HCEC 1CT (cell line): ENCODE measurements at places on chromosomes 7 and 10.

GRCh38 chr7:26370011-26370410, 78.3 kb downstream of the SNX10 start:
- no peak for DNase-seq

- DNase-seq = no peak
These were observed 243.8 kb upstream of the MDFIC start for GRCh38 chr7:114678116-114678515.

GRCh38 chr7:25250386-25250785, 22.1 kb upstream of the NPVF start:
- no peak for DNase-seq

- DNase-seq = no peak
These were observed 654.6 kb upstream of the GALNT17 start for GRCh38 chr7:70477036-70478010.

- DNase-seq = no peak
These were observed 38.1 kb downstream of the ADAP1 start for GRCh38 chr7:916291-916941.

DNA sequence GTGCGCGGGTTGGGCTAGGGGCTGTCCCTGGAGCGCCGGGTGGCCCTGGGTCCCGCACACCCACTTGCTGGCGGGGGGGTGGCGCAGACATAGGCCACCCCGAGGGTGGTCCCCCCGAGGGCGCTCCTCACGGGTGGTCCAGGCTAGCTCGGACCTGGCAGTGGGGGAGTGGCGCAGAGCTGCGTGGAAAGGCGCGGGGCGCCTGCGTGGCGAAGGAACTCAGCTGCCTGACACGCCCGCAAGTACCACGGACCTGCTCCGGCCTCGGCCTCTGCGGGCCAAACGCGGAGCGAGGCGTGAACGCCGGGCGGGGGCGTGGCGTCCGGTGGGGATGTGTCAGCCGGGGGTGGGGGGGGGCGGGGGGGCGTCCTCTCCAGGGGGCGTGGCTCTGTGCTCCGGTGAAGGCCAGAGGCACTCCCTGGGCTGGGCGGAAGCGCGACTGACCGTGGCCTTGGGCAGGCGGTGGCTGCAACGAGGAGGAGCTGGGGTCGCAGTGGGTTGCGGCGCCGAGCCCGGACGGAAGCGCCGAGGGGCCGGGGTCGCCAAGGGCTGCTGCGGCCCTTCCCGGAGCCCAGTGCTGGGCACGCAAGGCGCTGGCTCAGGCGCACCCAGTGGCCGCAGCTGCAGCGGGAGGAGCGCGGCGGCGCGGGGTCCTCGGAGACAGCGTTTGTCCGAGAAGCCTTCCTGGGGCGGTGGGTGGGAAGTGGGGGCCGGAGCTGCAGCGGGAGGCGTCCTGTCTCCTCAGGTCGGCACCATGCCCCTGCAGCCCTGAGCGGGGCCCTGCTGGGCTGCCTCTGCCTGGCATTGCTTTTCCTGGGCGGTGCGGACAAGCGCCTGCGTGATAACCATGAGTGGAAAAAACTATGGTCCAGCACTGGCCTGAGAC, 58.9 kb upstream of the NUPR2 start:
- no peak for DNase-seq

- no peak for DNase-seq
These were observed 3.3 kb downstream of the MMP21 start for GRCh38 chr10:125772112-125772863.

DNA sequence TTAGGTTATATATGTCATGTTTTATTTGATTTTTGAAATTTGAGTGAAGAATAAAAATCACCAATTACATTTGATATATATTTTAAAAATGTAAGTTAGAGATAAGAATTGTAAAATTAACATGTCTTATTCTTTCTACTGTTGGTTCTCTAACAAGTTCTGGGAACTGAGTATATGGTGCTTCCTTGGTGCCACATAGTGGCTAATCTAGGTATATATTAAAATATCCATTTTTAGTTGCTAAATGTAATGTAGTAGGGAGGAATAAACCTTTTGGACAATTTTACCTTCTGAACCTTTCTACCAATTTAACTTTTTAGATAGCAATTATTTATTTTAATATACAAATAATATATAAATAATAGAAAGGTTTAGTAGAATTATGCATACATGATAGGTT, 17.5 kb downstream of the CFAP69 start:
- peak; percentile 70 for DNase-seq

DNA sequence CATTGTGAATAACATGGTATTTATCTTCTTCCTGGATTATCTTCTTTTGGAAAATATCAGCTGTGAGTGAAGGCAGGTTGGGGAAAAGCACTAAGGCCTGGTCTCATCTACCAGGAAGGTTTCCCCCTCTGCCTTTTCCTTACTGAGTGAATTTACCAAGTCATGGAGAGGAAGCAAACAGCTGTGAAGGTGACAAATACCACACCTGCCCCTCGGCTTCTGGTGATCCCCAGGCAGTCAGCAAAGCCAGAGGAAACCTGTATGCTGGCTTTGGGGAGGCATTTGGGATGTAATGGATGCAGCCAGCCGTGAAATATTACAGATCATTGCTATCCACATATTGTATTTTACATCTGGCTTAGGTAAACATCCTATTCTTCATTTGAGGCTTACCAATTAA, 24.2 kb downstream of the POM121L12 start:
- DNase-seq = no peak

DNA sequence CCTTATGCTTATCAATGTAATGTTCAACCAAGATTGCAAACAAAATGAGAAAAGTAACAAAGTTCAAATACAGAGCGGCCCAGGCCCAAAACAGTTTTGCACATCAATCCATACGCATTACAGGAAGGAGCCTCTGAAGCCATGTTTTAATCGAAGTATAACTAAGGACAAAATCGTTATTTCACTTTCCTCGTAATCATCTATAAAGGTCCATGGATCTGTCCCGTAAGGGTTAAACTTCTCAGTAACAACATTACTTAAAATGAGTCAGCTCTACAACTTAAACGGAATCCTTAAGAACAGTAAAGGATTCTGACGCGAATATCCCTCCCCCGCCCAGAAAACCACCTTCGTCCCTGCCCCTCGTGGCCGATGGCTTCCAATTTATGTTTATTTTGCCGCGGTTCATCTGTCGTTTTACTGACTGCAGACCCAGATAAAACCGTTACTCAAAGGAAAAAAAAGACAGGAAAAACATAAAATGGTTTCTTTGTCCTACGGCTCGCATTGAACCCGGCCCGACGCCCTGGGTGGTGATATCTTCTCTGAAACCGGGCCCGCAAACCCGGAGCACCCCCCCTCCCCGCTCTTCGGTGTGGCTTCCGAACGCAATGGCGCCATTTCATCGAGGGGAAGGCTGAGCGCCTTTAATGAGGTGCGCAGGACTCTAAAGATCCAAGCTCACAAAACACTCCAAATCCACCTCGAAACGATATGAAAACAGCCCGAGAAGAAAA, 1.1 kb downstream of the HNRNPA2B1 start:
- DNase-seq = peak; percentile 33

- DNase-seq = no peak
These were observed 117.5 kb upstream of the PRPS1L1 start for GRCh38 chr7:18145160-18145559.

DNA sequence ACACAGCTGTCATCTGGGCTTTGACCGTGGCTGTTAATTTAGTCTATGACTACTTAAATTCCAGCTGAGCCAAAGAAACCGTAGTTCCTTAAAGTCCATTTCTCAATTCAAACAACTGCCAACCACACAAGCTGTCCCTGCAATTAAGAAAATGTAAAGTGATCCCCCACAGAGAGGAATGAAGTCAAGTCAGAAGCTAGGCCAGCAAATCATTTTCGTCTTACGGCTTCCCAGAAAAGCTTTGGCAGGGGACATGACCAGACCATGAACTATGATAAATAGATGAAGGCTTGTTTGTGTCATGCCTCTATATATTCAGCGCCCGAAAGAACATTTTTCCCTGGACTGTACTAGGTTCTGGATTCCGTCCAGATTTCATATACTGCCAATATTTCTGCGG, 54.6 kb downstream of the HACD1 start:
- peak; percentile 38 for DNase-seq

DNA sequence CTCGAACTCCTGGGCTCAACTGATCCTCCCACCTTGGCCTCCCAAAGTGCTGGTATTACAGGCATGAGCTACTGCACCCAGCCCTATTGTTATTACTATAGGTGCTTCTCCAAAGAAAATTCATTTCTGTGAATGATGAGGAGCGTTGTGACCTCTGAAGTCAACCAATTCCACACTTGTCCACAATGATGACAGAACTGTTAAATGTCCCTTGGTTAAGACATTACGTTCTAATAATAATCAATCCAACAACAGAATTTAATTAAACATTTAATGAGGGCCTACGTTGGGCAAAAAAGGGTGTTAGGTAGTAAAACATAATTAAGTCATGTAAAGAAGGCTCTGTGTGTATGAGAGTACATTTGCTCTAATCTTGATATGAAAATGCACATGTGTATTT, 18.2 kb downstream of the POLR3A start:
- no peak for DNase-seq

DNA sequence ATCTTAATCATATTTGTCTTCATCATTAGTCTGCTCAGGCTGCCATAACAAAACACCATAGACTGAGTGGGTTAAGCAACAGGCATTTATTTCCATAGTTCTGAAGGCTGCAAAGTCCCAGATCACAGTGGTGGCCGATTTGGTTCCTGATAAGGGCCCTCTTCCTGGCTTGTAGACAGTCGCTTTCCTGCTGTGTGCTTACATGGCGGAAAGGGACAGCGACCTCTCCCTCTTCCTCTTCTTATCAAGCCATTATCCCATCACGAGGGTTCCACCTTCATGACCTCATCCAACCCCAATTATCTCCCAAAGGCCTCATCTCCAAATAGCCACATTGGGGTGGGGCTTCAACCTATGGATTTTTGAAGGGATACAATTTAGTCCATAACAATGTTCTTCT, 84.0 kb downstream of the LYZL1 start:
- no peak for DNase-seq

- peak; percentile 15 for DNase-seq
These were observed 137.0 kb downstream of the ETV1 start for GRCh38 chr7:13852281-13852968.

- peak; percentile 5 for DNase-seq
These were observed 453.1 kb downstream of the SORCS1 start for GRCh38 chr10:106711313-106711906.

- DNase-seq = no peak
These were observed 194.1 kb upstream of the FRMD4A start for GRCh38 chr10:14524691-14525324.

- DNase-seq = no peak
These were observed 67.9 kb downstream of the ADARB2 start for GRCh38 chr10:1669433-1669832.

- no peak for DNase-seq
These were observed 9.3 kb downstream of the LIPA start for GRCh38 chr10:89242345-89242684.

- peak; percentile 86 for DNase-seq
These were observed 34.6 kb downstream of the AGK start for GRCh38 chr7:141585592-141586510.

DNA sequence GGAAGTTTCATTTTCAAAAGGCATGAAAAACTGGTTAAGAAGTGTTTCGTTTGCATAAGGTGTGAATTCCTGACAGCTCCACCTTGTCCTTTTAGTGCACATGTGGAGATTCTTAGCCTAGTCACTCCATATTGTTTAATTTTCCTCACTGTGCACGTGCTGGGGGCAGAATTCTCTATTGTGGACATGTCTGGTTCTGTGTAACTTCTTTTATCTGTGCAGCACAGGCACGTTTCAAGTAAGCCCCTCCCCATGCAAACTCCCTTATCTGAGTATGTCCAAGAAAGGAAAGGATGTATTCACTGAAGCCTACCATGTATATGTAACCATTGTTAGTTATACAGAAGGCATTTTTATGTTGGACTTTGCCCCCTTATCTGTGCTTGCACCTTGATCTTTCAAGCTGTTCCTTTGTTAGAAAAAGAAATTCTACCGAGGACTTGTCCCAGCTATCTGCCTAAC, 1346.3 kb downstream of the REEP3 start:
- no peak for DNase-seq

DNA sequence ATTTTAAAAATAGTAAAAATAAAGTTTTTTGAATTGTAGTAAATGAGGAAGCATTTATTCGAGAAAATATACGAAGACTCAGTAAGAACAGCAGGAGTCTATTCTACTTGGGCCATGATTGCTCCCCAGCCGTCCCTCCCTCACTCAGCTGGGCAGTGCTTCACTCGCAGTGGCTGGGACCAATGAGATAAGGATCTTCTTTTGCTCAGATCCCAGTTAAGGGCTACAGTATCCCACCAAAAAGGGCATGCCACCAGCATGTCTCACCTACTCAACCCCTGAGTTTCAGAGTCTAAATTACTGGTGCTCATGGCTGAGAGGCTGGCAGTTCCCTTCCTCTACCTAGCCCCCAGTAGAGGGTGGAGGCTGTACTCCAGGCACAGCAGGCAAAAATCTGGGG, 455.7 kb upstream of the PFKP start:
- DNase-seq = no peak

GRCh38 chr10:19941206-19941880, 125.1 kb downstream of the PLXDC2 start:
- no peak for DNase-seq

GRCh38 chr10:24269476-24269875, 60.5 kb downstream of the KIAA1217 start:
- DNase-seq = no peak

DNA sequence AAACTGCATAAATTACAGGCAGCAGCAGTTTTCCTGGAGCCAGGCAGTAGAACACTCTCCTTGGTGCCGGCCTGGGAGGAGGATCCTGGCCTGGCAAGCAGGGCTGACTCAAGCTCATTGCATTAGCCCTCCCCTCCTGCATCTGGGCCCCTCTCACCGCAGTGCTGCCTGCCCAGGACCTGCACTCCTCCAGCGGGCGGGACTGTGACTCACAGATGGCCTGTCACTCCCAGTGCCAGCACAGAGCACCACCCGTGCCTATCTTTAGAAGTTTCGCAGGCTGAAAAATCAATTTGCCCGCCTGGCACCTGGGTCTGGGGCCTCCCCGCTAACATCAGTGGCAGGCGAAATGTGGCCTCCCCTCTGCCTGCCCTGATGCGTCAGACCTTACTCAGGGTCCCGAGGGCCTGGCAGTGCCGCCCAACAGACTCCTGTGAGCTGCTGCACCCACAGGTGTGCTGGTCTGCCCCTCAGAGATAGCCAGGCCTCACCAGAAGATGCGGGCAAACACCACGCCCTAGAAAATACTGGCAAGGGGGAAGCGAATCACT, 123.8 kb downstream of the KCNMA1 start:
- DNase-seq = peak; percentile 78

DNA sequence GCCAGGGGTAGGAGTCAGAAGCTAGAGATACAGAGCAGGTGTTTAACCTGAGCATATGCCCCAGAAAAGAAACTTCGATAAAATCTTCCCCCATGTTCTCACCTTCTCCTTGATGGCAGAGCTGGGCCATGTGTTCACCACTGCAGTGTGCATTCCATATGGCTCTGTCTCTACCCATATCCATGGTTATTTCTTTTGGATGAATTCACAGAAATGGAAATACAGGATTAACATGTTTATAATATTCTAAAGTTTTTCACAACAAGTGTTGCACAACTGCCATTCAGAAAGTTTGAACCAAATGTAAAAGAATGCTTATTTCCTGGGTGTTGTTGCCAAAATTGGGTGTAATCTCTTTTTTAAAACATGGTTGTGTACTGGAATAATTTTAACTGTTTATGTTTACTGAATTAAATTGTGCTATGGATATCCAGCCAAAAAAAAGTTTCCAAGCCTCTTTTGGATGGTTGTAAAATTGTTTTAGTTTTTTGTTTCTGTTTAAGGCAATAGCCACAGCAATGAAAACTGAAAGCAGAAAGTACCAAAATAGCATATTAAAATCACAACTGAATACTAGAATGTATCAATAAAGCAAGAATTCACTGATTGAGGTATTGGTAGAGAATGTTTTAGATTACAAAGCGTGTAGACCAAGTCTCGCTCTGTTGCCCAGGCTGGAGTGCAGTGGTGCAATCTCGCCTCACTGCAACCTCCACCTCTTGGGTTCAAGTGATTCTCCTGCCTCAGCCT, 19.9 kb upstream of the CCNY start:
- peak; percentile 21 for DNase-seq
